Smooth muscle cell of the pulmonary artery (primary cell): ENCODE measurements at places on chromosomes 2 and 18. TPM values are rescaled to one million over a fixed set of nuclear protein-coding genes. Genes with fewer than 3 reads are reported as not detected.

COLEC11 gene
- total RNA-seq: 0.50 and 1.4 TPM in 2 replicates

USP37 gene
- total RNA-seq: 9.5 and 10.2 TPM in 2 replicates

NAGK gene
- total RNA-seq: 54.6 and 55.8 TPM in 2 replicates

POTEC gene
- total RNA-seq: under 0.01 TPM in 2 replicates
